ENCODE measurements at places on chromosomes 7 and 10.
A peak's percentile ranks its signal among the peaks of the same experiment; 100 is the strongest.

- no peak for DNase-seq
Measured at GRCh38 chr10:76302481-76302880, 871.1 kb downstream of the LRMDA start.

DNA sequence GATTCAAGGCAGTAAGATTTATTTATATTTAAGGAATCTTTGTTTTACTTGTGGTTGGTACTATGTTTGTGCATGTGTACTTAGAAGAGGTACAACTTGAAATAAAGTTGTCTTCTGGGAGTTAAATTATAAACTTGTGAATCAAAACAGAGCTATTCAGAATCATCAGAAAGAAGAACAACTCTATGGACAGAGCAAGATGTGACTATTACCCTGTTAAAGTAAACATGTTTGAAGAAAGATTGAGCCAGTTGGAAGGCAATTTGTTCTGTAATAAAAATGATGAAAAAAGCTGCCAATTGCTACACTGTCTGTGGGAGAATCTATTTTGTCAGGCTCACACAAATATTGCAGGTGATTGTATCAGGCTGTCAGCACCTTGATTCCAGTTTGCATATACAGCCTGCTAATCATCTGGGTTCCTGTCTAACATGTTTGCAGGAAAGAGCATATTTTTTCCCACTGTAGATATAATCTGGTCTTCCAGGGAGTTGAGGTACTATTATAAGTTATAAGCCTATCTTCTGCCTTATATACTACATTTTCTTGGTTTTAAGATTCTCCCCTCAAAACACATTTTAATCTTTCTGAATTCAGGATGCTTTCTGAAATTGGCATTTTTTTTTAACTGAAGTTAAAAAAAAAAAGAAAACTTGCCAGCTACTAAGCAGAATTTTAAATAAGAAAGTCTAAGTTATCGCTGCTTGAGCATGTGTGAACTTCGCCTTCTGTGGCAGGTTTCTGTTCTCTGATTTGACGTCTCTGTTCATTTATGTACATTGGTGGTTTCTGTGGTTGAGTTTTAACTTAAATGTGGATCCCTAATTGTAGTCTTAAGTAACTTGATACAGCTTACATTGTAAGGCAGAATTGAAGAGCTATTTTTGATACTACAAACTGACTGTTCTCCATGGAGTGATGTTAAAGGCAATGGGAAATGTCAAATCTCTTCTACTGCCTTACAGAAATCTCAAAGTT is 46.0 kb downstream of the ZNRF2 start:
- no peak for DNase-seq

GRCh38 chr7:39453743-39454355 is 112.4 kb upstream of the YAE1 start:
- DNase-seq, result peak; percentile 54

DNA sequence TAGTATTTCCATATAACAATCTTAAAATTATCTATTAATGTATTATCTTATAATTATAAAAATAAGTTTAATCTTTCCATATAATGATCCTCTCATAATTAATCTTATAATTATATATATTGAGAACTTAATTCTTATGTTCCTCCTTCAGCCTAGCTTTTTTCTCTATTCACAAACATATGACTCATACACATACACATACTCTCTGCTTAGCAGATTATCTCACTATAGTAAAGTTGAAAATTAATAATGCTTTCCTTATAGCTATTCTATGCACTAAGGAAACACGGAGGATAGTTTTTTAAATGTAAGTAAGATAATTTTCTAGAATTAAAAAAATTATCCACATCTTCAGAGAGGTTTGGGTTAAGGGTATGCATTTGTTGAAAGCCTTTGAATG is 47.7 kb upstream of the ITGB8 start:
- no peak for DNase-seq

DNA sequence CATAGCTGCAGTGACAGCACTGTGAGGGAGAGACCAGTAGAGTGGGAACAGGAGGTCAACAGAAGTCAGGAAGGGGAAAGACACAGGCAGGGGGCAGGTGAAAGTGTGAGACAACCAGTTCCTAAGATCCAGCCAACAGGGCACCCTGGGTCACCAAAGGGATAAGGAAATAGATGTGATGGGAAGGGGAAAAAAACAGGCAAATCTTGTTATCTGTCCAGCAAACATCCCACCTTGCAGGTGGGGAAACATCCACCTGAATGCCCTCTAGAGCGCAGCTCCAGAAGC is 42.5 kb downstream of the DPCD start:
- no peak for DNase-seq

- DNase-seq, result no peak
Measured at GRCh38 chr10:129537151-129537550, 70.1 kb downstream of the MGMT start.

GRCh38 chr7:27150568-27151340 is 1.6 kb downstream of the HOXA3 start:
- DNase-seq, result peak; percentile 27

- no peak for DNase-seq
Measured at GRCh38 chr10:129715805-129716204, 248.3 kb downstream of the EBF3 start.

All from AML-193 (cell line).